Posterior vena cava (tissue), 2 donors: ENCODE measurements at places on chromosomes 12 and 14.

DNA sequence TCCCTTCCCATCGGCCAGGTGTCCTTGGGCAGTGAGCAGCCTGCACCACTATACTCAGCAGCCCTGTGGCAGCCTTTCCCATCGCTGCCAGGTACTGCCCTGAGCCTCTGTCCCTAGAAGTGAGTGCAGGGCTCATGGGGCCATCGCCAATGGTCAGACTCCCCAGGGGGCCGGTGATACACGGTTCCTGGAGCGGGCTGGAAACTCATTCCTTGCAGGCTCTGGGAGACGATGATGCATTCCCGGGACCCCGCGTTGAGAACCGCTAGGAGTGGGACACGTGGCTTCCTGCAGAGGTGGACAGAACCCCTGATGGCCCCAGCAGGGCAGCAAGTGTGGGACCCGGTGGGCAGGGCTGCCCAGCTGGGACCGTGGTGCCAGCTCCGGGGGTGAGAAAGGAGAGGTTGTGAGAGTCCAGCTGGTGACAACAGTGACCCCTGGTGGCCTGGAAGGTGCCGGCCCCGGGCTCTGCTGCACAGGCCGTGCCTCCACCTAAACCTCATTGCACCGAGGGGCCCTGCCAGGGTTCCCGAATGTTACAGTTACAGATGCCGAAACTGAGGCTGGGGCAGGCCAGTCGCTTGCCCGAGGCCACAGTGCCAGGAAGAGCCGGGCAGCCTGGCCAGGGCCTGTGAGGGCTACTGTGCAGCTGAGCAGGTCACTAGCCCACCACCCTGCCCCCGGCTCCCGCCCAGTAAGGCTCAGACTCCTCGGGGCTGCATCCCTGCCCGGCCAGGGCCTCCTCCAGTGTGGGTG is 33.8 kb downstream of the FBRSL1 start:
- peak; percentile 92 for DNase-seq

DNA sequence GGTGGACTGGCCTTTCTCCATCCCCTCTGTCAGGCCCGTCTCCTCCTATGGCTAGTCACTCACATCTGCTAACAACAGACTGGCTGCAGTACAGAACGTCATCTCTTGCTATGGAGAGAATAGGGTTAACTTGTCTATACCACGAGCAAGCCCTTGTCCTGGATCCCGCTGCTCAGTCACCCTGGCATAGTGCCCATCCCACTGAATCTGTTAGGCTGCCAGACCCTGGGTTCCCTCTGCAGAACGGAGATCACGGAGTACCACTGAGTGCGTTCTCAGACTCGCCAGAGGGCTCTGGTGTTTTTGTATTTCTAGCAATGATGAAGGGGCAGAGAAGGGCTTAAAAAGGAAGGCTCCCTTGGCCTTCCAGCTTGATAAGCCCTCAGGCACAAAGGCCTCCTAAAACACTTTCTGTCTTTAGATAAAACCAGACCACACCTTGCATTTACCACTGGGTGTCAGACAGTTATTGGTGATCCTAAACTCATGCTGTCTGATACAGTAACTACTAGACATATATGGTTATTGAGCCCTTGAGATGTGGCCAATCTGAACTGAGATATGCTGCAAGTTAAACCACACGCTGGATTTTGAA is 6.3 kb upstream of the NRIP2 start:
- no peak for DNase-seq

DNA sequence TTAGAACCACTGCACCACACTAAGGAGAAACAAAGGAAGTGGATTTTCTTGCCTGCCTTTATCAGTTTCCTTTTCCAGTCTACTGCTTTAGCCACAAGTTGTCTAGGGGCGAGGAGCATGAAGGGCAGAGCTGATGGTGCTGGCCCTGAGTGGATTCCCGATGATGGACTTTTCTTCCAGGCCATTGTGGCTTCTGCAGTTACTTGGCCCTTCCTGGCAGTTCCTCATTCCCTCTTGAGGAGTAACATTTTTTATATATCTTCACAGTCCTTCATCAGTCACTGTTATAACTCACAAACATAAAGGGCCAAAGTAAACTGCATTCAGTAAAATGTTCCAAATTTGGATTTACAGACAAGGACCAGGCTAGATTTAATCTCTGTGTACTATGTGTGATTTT is 61.2 kb upstream of the SRSF5 start:
- DNase-seq: no peak

DNA sequence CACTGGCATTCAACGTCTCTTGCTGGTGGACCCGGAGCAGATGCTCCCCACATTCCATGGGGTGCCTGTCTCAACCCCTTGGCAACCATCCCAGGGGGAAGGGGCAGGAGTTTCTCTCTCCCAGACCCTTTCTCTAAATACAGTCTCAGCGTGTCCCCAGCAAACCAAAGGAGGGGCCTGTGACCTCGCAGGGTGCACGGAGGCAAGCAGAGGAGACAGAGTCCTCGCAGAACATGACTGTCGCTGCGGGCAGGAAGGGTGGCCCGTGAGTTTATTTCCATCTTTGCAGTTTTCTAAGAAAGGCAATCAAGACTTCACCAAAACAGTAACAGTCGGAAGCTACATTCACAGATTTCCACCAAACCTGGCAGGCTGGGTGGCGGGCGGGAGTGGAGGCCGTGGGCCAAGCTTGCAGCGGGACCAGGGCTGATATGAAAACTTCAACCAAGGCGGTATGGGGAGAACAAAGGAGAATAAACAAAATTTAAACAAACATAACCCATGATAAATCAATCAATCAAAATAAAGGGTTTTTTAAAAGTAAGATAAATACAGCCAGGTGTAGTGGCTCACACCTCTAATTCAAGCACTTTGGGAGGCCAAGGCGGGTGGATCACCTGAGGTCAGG is 18.6 kb downstream of the BRF1 start:
- no peak for DNase-seq

GRCh38 chr14:76328457-76329137 is 47.3 kb upstream of the ESRRB start:
- DNase-seq: peak; percentile 25

DNA sequence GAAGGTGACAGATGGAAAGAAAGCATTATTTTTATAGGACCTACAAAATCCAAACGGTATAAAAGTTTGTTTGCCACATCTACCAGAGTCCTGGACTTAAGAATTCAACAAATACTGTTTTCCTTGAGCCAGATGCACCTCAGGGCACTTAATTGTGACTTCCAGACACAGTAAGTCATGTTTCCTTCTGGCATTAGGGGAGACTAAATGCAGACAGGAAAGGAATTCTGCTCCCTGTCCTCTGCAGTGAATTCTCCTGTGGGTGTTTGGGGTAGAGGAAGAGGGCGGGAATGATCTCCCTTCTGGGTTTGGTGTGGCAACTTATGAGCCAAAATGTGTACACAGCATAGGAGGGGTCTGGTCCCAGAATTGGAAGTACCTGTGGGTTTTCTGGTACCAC is 93.9 kb upstream of the ZDHHC17 start:
- no peak for DNase-seq

DNA sequence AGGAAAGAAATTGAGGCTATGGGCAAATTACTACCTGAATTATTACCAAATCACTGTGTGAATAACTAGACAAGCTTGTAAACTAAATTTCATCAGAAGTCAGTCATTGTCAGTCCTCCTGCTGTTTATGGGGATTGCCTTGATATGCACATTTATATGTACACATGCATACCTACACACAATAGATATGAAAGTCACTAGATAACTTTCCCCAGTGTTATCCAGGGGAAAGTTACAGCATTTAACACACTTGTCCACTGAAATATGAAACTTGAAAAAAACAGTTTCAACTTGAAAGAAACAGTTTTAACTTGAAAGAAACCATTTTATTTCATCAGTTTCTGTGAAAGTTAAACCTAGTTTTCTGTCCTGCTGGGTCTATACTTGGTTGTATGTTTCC is 199.6 kb downstream of the SLC2A13 start:
- DNase-seq: no peak

- DNase-seq: no peak
Observed at GRCh38 chr14:26377150-26377549, 220.7 kb downstream of the NOVA1 start.

DNA sequence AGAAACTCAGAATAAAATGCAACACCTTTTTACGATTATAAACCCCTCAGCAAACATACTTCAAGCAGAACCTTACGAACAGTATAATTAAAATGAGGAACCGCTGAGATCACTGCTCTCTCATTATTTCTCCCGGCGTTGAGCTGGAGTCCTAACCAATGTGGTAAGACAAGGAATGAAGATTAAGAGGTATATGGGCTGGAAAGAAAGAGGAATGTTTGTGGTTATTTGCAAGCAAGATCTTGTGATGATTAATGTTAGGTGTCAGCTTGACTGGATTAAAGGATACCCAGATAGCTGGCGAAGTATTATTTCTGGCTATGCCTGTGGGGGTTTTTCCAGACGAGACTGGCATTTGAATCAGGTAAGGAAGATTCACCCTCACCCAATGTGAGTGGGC is 10.3 kb upstream of the ZNF84 start:
- DNase-seq: no peak

- DNase-seq: no peak
Observed at GRCh38 chr12:127125607-127126259, 1141.2 kb upstream of the TMEM132C start.

- DNase-seq: no peak
Observed at GRCh38 chr12:16669756-16670155, 63.8 kb upstream of the LMO3 start.

DNA sequence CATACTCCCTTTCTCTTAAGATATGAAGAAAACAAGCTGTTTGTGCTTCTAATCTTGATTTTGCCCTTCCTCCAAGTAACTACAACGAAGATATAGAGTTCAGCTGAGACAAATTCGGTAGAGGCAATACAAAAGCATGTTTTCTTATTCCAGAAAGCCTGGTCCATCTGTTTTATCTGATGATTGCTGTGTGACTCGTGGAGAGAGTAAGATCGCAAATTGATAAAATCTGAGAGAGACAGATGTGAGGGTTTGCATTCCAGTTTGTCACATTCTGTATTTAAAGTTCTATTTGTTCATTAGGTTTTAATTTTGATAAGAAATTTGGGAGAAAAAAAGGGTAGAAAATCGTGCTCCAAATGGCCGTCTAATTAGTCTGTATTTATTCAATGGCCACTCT is 192.1 kb downstream of the CPNE8 start:
- no peak for DNase-seq

DNA sequence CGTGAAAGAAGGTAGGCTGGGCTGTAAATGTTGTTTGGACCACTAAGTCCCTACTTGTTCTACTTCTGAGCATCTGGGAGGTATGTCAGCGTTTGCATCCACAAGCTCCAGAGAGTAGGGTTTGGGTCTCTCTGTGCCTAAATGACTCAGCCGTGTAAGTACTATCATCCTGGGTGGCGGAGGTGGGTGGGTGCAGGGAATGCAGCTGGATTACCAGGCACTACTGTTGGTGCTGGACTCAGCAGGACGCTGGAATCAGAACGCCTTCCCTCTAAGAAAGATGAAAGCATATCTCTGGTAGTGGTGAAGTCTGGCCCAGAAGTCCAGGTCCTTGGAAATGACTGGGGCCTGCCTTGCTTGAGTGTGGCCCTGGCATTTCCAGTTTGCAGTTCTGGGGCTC is 289.7 kb downstream of the PCNX1 start:
- DNase-seq: no peak

DNA sequence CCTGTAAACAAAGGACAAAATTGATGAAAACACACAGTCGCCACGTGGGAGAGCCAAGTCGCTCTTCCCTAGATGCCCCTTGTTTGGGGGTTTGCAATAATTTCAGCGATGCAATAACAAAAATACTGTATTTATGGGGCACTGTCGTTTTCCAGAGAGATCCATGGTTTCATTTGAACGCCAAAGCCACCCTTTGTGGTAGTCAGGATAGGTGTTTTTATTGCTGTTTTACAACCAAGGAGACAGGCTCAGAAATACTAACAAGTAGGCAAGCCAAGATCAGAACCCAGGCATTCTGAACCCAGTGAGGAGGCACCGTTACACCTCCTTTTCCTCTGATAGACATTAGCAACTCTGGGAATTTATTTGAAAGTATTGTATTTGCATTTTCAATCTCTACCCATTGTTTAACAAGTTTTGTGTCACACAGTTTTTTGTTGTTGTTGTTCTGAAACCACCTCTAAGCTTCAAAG is 831 bp upstream of the BTBD7 start:
- DNase-seq: no peak

DNA sequence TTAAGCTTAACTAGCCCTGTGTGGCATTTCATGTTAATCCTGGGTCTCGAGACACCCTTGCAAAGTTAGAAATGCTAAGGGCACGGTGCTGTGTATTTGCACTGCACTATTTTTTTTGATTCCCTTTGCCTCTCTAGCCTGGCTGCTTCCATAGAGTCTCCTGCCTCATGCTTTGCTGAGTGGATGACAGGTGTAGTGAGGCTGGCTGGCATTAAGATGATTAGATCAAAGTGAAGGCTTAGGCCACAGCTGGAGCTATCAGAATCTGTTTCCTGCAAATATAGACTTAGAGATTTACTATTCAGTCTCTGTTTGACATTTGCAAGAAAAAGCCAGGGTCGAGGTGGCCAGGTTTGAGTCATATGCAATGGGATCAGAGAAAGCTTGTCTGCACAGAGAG is 791.1 kb downstream of the AACS start:
- no peak for DNase-seq

DNA sequence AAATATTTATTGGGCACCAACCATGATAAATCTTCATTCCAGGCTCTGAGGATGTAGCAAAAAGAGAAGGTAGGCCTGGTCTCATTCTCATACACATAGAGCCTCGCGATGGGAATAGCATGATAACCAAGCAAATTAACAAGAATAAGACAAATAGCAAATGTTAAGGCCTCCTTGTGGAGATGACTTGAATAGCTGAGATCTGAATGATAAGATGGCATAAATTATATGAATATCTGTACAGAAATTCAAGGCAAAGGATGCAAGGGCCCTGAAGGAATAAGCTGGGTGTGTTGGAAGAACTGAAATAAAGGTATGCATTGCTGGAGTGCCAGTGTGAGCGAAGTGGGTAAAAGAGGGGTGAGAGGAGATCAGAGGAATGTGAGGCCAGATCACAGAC is 114.8 kb downstream of the ALX1 start:
- DNase-seq: no peak

- no peak for DNase-seq
Observed at GRCh38 chr12:113899042-113899560, 67.0 kb downstream of the RBM19 start.

DNA sequence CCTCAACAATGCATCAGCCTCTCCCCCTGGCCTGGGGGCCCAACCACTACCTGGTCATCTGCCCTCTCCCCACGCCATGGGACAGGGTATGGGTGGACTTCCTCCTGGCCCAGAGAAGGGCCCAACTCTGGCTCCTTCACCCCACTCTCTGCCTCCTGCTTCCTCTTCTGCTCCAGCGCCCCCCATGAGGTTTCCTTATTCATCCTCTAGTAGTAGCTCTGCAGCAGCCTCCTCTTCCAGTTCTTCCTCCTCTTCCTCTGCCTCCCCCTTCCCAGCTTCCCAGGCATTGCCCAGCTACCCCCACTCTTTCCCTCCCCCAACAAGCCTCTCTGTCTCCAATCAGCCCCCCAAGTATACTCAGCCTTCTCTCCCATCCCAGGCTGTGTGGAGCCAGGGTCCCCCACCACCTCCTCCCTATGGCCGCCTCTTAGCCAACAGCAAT is 7.4 kb upstream of the RNU7-1 start:
- DNase-seq: no peak

GRCh38 chr14:27077710-27078109 is 479.9 kb upstream of the NOVA1 start:
- DNase-seq: no peak
